Smooth muscle cell of bladder (primary cell): ENCODE measurements at places on chromosomes 5 and 9. TPM values are rescaled to one million over a fixed set of nuclear protein-coding genes. Genes with fewer than 3 reads are reported as not detected.

The RFX3 gene
- total RNA-seq, result 1.8 and 3.1 TPM in 2 replicates

The ANKRD20A1 gene
- total RNA-seq, result under 0.01 and 0.14 TPM in 2 replicates

The CDC14B gene
- total RNA-seq, result 22.8 and 33.7 TPM in 2 replicates

The TMEM215 gene
- total RNA-seq, result not detected in 2 replicates

The UNC5A gene
- under 0.01 TPM in 1 of 2 replicates, not detected in the other for total RNA-seq

The STING1 gene
- 24.8 and 26.9 TPM in 2 replicates for total RNA-seq

The RAPGEF1 gene
- total RNA-seq, result 11.2 and 14.5 TPM in 2 replicates

The F12 gene
- total RNA-seq, result 0.18 and 0.28 TPM in 2 replicates

The S1PR3 gene
- total RNA-seq, result 61.4 and 77.7 TPM in 2 replicates

The SLC6A18 gene
- not detected in 2 replicates for total RNA-seq

The PSD2 gene
- total RNA-seq, result under 0.01 TPM in 2 replicates

The ADCY2 gene
- 0.14 and 0.65 TPM in 2 replicates for total RNA-seq
